Stimulated activated CD4-positive, alpha-beta T cell treated with anti-CD3 and anti-CD28 coated beads, Interleukin-4, amount 100 ng/mL, for 4 hours (primary cell): ENCODE measurements at places on chromosomes 2 and 18.

GRCh38 chr2:104568247-104568646, 285.7 kb upstream of the POU3F3 start:
- DNase-seq, result no peak

- no peak for DNase-seq
Measured at GRCh38 chr2:222305516-222306392, 7.0 kb upstream of the PAX3 start.

- no peak for DNase-seq
Measured at GRCh38 chr2:111919365-111919764, 21.0 kb downstream of the MERTK start.

DNA sequence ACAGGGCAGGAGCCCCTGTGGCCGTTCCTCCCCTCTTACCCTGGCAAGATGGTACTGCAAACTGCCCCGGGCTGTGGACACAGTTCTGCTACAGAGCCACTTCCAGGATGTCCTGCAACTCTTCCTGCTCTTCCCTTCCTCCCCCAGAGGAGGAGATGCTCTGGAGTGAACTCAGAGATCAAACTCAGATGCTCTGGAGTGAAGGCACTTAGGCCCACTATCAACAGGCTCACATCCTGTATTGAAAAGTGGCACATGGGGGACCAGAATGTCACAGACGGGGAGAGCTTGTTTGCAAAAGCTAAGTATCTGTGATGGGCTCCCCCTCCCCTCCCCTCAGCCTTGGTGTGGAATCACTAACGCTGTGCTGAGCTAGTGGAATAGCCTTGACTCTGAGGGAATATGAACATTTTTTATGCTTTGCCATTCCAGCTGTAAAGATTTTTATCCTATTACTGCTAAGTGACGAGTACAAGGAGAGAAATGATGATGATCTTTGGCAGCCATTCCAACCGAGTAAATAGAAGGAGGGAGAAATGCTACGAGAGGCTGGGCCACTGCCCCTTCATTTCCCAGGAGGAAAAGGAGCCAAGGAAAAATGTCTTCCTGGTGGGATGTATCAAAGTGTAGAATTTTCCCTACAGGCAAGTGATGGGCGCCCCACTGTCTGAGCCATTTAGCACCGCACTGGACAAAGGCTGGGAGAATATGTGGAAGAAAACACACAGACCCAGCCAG, 152.6 kb downstream of the GALNT14 start:
- DNase-seq, result no peak

GRCh38 chr18:9719421-9719981, 11.4 kb downstream of the RAB31 start:
- DNase-seq, result no peak

GRCh38 chr2:113407446-113408099, 29.9 kb upstream of the ZNG1B start:
- no peak for DNase-seq

- DNase-seq, result no peak
Measured at GRCh38 chr18:58670404-58671110, 708 bp upstream of the MALT1 start.
